ENCODE measurements at places on chromosomes 5 and 9.

GRCh38 chr9:12853051-12853450 lies 78.2 kb downstream of the LURAP1L start:
- no peak for DNase-seq

DNA sequence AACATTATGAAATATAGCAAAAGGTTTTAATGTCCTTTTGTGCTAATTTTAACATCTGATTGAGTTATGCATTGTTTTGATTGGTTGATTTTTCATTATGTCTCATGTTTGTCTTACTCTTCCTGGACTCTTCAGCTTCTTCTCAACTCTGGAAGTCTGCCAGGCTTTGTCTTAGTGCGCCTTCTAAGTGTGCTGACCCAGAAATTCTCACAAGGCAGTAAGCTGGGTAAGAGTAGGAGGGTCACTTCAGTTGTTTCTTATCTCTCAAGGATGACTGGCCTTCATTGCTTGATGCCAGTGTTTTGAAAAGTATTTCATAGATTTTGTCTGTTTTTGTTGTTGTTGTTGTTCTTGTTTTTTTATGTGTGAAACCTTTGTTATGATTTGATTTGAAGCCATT lies 59.2 kb downstream of the RIC1 start:
- no peak for DNase-seq

DNA sequence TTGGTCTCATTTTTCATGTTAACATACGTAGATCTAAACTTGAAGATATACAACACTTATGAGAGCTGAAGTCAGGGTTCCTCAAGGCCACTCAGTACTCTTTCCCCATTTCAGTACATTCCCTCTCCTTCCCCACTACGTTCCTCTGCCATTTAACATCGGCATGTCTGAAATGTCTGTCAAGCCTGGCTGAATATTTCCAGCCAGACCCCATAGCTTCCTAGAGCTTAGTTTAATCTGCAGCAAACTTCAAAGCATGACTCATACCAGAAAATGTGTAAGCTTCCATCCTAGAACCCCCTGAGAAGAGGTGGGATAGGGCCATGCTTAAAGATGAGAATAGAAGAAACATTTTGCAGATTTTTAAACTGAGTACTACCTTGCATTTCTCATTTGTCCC lies 6.2 kb downstream of the GZMA start:
- DNase-seq, result no peak

- no peak for DNase-seq
These were observed 3.6 kb downstream of the GPR21 start for GRCh38 chr9:123036893-123037545.

DNA sequence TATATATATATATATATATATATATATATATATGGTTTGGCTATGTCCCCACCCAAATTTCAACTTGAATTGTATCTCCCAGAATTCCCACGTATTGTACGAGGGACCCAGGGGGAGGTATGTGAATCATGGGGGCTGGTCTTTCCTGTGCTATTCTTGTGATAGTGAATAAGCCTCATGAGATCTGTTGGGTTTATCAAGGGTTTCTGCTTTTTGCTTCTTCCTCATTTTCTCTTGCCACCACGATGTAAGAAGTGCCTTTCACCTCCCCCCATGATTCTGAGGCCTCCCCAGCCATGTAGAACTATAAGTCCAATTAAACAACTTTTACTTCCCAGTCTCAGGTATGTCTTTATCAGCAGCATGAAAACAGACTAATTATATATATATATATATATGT lies 52.3 kb upstream of the ADAMTS2 start:
- DNase-seq, result no peak

DNA sequence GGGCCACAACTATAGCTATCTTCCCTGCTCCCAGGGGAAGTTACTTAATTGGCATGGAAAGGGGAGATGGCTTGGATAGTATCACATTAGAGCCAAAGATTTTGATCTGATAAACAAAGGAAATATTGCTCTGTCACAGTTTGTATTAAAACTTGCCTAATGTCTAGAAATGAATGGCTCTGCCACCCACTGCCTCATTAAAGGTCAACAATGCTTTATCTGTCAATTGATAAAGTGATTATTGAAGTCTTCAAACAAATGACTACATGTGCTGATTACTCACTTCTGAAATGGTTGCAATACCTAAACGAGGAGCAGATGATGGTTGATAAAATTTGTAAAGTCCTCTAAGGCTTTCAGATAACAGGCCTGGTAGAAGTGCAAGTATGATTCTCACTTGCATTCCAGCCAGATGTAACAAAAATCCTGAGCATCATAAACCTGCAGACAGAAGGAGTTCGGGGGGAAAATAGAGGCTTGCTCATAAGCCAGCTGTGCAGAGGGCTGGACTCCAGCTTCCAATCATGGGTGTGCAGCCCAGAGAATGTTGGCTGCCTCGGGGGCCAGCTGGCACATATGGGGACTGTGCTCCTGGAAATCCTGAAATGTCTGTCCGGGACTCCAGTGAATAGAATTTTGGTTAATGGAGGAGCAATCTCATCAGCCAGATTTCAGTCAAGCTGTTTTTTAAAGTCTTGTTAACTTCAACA lies 200.5 kb upstream of the SLC27A6 start:
- no peak for DNase-seq

- peak; percentile 25 for DNase-seq
These were observed 25.2 kb upstream of the CEMIP2 start for GRCh38 chr9:71793386-71794105.

DNA sequence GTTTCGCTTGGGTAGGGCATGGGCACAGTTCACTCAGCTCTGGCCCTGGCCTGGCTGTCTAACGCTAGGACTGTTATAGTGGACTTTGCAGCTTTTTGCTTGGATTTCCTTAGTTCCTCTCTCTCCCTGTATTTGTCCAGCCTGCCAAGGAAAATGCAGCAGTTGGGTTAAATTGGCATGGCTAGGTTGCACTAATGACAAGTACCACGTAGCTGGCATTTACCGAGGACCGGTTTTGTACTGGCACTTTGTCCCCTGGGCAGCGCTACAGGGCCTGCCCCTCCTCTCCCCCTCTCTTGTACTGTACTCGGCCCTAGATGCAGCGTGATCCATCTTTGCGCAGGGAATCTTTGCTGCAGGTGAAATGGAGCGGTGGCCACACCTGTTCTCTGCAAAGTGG lies 2.4 kb downstream of the WDR5 start:
- no peak for DNase-seq

GRCh38 chr5:53027913-53028312 lies 38.8 kb downstream of the ITGA2 start:
- no peak for DNase-seq

GRCh38 chr5:62457071-62457470 lies 44.5 kb downstream of the IPO11 start:
- no peak for DNase-seq

DNA sequence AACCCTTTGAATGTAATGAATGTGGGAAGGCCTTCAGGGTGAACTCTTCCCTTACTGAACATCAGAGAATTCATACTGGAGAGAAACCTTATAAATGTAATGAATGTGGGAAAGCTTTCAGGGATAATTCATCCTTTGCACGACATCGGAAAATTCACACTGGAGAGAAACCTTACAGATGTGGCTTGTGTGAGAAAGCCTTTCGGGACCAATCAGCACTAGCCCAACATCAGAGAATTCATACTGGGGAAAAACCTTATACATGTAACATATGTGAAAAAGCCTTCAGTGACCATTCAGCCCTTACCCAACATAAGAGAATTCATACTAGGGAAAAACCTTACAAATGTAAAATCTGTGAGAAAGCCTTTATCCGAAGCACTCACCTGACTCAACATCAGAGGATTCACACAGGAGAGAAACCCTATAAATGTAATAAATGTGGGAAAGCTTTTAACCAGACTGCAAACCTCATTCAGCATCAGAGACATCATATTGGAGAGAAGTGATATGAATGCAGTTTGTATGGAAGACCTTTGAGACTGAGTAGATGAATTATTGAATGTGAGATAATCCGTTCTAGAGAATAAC lies 24.6 kb downstream of the ZNF454 start:
- no peak for DNase-seq

DNA sequence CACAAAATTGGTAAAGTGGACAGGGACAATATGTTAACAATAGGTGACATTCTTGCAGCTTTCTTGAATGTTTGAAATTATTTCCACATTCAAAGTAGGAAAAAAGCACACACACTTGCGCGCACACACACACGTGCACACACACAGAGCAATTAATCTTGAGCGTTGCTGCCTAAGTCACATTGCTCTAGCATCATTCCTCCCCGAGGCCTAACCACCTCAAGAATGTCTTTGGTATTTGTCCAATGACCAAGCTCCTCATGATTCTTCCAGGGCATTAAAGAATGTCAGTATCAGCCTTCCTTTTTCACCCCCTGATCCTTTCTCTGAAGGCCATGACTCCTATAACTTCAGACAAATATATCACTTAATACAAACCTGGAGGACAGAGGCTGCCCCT lies 198.1 kb downstream of the NPR3 start:
- peak; percentile 37 for DNase-seq

DNA sequence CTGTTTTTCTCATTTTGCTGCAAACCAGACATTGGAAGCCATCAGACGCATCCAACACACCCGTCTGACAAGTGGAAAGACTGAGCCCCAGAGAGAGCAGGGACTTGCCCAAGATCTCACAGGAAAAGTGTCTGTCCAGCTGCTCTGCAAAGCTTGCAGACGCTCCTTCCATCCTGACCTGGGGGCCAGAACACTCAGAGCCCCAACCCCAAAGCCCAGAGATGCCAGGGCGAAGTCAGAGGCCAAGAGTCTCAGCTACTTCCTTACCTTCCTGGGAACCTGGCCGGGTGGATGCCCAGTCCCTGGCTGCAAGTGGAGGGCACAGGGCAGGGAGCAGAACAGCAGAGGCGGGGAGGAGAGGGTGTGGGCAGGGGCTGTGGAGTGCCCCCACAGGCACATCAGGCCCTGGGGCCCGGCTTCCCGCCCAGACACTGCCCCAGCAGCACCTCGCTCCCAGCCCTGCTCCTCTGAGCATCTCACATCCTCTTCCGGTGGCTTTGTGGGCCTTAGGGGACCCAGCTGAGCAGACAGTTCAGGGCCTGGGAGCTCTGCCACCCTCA lies 9.7 kb upstream of the RALGDS start:
- DNase-seq, result no peak

GRCh38 chr5:82513738-82514137 lies 235.6 kb upstream of the RPS23 start:
- no peak for DNase-seq

DNA sequence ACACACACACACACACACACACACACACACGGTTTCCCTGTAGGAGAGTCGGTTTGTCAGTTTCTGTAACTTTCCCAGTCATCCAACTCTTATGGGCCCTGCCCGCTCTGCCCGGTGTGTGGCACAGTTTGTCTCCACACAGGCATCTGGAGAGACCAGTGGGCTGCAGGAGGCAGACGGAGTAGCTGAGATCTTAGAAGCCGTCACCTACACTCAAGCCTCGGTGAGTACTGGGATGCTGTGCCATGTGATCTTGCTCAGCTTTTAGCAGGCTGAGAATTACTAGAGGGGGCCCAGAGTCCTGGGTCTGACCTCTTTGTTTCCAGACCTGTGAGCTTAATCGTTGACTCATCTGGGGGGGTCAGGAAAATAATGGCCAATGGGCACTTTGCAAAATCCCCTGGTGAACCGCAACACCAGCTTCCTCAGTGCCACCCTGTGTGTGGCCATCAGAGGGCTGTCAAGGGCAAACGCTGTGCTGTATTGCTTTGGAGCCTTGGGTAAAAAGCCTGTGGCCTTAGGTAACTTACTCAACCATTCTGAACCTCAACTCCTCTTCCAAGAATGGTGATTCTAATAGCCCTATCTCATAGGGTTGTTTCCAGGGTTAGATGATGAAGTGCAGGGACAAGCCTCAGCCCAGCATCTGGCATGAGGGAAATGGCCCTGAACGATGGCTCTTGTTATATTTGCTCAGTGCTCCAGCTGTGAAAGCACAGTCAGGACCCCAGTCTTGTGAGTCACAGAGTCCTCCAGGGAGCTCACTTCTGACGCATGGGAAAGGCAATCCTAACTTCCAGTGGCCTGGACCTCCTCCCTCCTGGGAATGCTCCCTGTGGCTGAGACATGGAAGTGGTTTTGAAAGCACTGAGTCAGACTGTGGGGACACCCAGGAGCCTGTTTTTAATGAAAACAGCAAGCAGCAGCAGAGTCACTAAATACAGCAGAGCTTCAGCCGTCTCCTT lies 45.6 kb downstream of the COL15A1 start:
- peak; percentile 92 for DNase-seq

- DNase-seq, result no peak
These were observed 12.9 kb upstream of the RHOBTB3 start for GRCh38 chr5:95718203-95718602.

DNA sequence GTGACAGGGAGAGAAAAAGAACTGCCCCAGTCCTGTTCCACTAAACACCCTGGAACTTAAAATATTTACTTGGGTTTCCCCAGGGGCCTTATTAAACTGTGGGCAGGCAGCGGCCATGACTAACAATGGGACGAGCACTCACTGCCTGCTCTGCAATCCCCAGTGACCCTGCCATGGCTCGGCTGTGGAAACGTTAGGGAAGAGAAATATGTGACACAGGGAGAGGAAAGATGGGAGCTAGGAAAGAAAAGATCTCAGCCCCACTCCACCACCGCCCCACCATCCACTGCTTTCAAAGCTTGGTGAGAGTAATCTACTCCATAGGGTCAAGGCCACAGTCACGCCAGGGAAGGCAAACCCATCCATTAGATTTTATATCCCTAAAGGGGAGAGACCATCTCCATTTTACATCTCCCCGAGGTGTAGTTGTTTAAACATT lies 117.6 kb downstream of the EFNA5 start:
- no peak for DNase-seq

DNA sequence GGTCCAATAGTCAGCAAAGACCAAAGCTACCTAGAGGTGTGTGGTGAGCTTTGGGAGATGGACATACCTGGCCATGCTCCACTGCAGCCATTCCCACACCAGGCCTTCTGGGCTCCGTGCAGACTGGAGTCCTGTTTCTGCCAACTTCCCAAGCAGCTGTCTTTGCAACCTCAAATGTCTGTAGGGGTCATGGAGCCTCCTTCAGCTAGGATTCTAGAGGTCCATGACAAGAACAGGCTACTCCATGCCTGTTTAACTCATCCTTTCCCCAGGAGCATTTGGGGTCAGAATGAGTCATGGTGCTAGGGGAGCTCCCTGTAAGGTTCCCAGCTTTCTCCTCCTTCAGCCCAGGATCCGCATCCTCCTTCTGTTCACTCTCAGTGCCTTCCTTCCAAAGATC lies 17.1 kb downstream of the VPS13A start:
- no peak for DNase-seq

GRCh38 chr5:7894860-7895259 lies 25.9 kb downstream of the MTRR start:
- no peak for DNase-seq

DNA sequence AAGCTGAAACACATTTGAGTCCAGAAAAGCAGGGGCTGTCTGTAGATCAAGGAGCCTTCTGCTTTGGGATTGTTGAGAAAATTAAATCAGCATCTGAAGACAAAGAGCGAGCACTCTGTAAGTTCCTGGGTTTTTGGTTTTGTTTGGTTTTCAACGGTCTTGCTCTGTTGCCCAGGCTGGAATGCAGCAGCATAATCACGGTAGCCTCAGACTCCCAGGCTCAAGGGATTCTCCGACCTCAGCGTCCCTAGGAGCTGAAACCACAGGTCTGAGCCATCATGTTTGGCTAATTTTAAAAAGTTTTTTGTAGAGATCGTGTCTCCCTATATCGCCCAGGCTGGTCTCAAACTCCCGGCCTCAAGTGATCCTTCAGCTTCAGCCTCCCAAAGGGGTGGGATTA lies 266.5 kb upstream of the ADAMTS16 start:
- no peak for DNase-seq
